Kidney (tissue), 22 donors: ENCODE measurements at places on chromosomes 3 and 15. TPM values are rescaled to one million over a fixed set of nuclear protein-coding genes. Genes with fewer than 3 reads are reported as not detected.

GRCh38 chr3:181567311-181568075 is 144.2 kb upstream of the SOX2 start:
- DNase-seq = no peak

DNA sequence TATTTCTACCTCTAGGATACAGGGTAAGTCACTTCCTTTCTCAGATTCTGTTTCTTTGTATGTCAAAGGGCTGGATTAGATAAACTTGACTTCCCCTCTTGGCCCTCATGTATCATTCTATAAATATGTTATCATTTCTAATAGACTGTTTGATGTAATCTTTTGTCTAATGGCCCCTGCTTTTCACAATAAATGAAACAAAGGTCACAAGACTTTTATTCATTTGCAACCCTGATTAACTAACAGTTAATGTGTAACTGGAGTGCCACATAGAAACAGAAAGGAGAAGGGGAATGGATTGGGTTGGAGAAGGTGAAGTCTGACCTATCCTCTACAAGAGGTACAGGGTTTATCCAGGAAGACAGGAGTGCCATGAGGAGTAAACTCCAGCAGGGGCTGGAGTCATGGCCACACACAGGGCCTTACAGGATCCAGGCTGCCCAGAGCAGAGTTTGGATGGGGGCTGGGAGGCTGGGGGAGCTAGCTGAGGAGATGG is 8.0 kb upstream of the B3GNT5 start:
- DNase-seq = no peak

DNA sequence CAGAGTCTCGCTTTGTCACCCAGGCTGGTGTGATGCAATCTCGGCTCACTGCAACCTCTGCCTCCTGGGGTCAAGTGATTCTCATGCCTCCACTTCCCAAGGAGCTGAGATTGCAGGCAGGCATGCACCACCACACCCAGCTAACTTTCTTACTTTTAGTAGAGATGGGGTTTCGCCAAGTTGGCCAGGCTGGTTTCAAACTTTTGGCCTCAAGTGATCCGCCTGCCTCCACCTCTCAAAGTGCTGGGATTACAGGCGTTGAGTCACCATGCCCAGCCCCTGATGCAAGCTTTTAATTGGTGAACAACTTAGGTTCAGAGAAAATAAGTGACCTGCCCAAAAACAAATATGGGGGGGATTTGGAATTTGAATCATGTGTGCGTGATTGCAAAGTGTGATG is 246.2 kb downstream of the LRTM1 start:
- no peak for DNase-seq

DNA sequence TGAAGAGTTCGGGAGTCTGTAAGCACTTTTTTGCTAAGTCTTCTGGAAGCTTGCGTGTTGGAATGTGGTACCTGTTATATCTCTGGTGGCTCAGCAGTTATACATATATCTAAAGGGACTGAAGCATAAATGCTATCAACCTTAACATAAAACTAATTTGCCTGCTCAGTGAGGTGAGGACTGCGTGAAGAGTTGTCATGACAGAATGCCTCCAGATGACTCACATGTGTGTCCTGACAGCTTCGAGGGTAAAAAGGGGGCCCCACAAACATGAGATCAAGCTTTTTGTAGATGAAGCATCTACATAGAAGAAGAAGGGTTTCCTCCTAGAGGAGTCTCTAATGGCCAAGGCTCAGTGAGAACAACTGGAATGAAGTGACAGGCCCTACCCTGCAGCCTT is 88.8 kb upstream of the C3orf80 start:
- DNase-seq = no peak

GRCh38 chr15:57611938-57612337 is 20.2 kb downstream of the MYZAP start:
- peak; percentile 78 for DNase-seq

GRCh38 chr15:25802285-25802830 is 60.8 kb downstream of the ATP10A start:
- DNase-seq = no peak

DNA sequence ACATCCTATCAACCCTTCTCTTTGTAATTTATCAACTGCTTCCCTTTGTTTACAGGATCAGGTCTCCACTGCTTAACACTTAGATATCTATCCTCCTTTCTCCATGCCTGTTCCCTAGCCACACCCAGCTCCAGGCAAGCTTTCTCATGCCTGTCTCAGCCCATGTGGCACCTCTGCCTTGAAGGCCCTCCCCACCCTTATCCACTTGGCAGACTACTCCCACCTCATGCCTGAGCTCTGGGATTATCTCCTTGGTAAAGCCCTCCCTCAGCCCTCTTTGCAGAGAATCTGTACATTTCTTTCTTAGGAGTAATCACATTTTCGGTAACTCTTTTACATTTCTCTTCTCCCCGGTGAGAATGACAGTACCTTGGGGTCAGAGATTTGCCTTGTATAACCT is 96.0 kb downstream of the ATP1B3 start:
- no peak for DNase-seq

GRCh38 chr3:853489-853888 is 239.3 kb upstream of the CNTN6 start:
- no peak for DNase-seq

DNA sequence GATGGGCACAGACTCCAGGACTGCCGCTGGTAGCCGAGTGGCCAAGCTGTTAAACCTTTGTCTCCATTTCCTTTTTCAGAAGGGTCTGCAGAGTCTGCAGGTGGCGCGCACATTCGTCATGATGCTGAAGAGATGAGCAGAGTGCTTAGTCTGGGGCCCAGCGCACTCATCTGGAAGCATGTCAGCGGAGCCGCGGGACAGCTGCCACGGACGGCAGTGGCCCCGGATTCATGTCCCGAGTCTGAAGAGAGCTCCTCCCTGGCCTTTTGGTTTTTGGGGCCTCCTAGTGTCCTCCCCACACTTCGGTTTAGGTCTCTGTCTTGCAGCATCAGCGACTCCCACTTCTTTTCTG is 42.6 kb downstream of the KLHL25 start:
- no peak for DNase-seq

DNA sequence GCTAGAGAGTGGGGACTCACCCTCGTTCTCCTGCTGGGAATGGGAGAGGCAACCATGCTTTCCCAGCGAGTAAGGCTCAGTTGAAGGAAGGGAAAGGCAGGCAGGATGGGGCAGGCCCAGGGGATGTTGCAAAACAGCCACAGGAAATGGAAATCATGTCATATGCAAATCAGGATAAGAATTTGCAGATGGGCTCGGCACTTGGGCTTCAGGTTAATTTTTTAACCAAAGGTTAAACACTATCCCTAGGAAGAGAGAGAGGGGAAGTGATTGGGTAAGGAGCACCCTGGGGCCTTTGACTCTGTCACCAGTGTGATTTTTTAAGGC is 14.6 kb upstream of the PLA2G4E start:
- DNase-seq = no peak

DNA sequence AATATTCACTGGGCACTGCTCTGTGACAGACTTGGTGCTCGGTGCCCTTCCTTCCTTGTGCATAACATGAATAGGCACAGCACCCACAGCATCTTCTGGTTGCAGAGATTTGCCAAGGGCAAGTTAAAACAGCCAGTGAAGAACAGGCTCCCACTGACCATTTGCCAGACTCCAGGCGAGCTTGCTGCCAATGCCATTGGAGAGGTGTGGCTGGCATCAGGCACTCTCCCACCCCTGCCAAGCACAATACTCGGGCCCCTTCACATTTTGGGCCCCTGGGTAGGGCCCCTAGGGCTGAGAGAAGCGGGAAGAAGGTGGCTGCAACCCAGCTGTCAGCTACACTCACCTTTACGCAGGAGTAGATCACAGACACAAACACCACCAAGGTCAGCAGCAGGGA is 112.1 kb downstream of the SEC22A start:
- DNase-seq = peak; percentile 29

DNA sequence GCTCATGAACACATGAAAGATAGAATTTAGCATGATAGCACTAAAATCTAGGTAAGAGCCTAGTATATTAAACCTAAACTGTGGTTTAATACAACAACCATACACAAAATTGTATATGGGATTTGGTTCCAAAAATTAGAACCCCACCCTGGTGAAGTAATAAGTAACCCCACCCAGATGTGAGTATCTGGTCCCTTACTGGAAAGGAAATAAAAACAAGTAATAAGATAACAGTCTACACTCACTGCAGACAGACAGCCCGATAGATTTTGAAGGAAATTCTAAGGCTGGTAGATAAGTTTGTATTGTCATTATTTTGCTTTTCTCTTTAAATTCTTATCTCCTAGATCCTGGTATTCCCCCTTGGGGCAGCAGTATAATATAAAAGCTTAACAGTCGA is 184.9 kb downstream of the ZBTB20 start:
- DNase-seq = no peak

- DNase-seq = no peak
Measured at GRCh38 chr15:35722501-35722900, 176.5 kb upstream of the DPH6 start.

DNA sequence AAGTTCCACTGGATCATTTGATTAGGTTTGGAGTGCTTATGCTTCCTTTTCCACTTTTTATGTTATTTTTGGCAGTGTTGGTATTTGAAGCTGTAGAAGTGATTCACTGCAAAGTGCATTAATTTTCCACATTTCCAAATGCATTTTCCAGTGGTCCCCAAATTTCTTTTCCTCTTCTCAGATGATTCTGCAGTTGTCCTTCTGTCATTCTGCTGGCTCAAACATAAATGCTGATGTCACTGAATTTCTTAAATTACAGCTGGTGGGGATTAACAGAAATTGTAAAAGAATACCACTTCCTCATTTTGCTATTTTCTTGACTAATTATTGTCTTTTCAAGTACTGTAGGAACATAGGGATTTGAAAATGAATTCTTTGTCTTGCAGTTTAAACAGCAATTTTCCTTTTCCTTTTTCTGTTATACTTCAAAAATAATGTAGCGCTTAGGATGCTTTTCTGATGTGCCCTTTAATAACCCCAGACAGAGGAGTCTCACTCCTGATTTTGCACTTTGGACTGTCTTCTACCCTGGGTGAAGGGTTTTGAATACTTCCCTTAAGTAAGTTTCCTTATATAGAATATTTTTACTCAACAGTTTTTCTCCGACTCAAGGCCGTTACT is 25.0 kb downstream of the MITF start:
- no peak for DNase-seq

GRCh38 chr3:33732394-33732793 is 14.3 kb upstream of the CLASP2 start:
- no peak for DNase-seq

GRCh38 chr3:38343797-38344594 is 2.6 kb upstream of the XYLB start:
- no peak for DNase-seq

- DNase-seq = no peak
Measured at GRCh38 chr3:45647148-45647619, 42.0 kb upstream of the SACM1L start.

DNA sequence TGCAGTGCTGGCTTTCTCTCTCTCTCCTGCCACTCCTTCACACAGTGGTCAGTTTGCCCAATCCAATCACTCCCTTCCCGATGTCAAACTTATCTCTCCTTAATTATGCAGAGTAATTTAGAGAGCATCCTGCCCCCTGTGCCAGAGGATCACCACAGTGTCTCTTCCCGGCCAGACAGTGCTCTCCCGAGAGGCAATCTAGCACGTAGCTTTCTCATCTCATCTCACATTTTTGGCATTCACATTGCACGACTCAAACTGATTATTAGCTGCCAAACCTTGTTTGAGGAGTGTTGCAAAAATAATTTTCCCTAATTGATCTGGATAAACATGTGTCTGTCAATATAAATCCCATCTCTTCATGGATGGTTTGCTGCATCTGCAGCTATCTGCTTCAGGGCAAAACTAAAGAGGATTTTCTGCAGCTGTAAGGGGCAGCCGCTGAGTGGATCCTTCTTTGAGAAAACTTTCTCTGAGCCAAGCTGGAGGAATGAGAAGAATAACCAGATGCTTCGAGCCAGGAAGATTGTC is 37.8 kb downstream of the SSUH2 start:
- DNase-seq = no peak

- no peak for DNase-seq
Measured at GRCh38 chr3:129230311-129231019, 18.9 kb upstream of the COPG1 start.

DNA sequence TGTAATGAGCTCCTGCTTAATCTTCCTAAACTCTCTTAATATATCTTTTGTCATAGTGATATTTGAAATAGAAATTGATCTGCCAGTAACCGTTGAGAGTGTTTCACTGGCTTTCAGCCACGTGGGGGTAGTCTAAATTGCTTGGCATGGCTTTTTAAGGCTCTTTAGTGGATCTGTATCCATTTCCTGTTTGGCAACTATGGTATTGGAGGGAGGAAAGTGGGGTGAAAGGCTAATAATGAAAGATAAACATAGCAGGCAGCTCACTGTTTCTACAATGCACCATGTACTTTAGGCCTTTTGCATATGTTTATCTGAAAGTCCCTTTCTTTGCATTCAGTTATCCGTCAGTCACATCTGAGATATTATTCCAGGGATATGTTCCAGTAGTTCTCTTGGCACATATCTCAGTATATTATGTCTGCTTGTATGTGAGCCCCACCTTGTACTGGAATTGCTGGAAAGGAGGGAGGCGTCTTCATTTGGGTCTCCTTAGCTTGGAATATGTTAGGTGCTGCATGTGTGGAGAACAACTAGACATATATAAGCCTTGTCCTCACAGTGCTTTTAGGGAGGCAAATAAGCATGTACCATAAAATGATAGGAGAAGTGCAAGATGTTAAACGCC is 10.8 kb downstream of the TOPAZ1 start:
- no peak for DNase-seq

GRCh38 chr3:129413687-129414506 is 14.5 kb downstream of the EFCAB12 start:
- DNase-seq = no peak

DNA sequence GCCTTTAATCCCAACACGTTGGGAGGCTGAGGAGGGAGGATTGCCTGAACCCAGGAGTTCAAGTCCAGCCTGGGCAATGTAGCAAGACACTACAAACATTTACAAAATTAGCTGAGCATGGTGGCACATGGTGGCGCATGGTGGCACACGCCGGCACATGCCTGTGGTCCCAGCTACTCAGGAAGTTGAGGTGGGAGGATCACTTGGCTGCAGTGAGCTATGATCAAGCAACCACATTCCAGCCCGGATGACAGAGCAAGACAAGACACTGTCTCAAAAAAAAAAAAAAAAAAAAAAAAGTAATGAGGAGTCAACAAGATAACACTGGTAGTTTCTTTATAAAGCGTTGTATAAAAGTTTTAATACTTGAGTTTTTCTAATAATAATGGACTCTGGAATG is 10.1 kb downstream of the FEZF2 start:
- no peak for DNase-seq

DNA sequence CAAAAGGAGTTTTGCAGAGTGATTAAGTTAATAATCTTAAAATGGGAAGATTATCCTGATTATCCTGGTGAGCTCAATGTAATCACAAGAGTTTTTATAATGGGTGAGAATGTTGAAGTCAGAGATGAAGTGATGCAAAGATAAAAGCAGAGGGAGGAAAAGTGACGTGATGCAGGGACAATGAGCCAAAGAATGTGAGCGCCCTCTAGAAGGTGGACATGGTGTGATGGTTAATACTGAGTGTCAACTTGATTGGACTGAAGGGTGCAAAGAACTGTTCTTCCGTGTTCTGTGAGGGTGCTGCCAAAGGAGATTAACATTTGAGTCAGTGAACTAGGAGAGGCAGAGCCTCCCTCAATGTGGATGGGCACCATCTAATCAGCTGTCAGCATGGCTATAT is 569.6 kb upstream of the AGTR1 start:
- no peak for DNase-seq

MAPKAPK3 gene
- total RNA-seq = 75.8 TPM

CSPG5 gene
- total RNA-seq = 0.16 TPM

SNURF gene
- total RNA-seq = 19.1 TPM

KCNMB3 gene
- 3.7 TPM for total RNA-seq

LEKR1 gene
- total RNA-seq = 1.6 TPM

ADPRH gene
- 15.0 TPM for total RNA-seq

AADACL2 gene
- not detected for total RNA-seq

FBXO40 gene
- total RNA-seq = not detected

B3GNT5 gene
- total RNA-seq = 9.9 TPM

KNG1 gene
- 8.7 TPM for total RNA-seq

EDC3 gene
- 27.7 TPM for total RNA-seq
